Activated T-helper 2 cell treated with anti-CD3 and anti-CD28 coated beads, Interferon-gamma antibody, Interleukin-2, Interleukin-4, amounts not matched to agents 10 μg/mL and 5 μg/mL and 100 μg/mL, durations not matched to agents 14 hours and 24 hours and 36 hours (primary cell): ENCODE measurements at places on chromosomes 7 and 10. TPM values are rescaled to one million over a fixed set of nuclear protein-coding genes. Genes with fewer than 3 reads are reported as not detected.

DNA sequence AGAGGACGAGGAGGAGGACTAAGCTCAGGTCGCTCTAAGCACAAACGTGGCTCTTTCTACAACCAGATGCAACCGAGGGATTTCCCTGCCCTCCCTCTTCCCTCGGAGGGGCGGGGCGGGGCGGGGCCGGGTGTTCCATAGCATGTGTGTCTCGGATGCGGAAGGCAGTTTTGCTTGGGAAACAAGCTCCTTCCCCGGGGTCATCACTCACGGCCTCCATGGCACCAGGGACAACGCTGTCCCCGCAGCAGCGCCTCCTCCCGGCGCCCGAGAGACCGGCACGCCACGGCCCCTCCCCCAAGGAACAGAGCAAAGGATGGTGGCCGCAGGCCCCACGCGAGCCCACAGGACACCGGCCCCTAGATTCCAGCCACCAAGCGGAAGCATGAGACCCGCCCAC lies 110.5 kb downstream of the PAXIP1 start:
- no peaks in the 10 kb centered on the region for H3K27me3 ChIP-seq
- no peaks in the 10 kb centered on the region for H3K4me1 ChIP-seq
- no peak for DNase-seq
- H3K36me3 ChIP-seq, result no peaks in the 10 kb centered on the region
- H3K4me3 ChIP-seq, result no peak overlapping the region

DNA sequence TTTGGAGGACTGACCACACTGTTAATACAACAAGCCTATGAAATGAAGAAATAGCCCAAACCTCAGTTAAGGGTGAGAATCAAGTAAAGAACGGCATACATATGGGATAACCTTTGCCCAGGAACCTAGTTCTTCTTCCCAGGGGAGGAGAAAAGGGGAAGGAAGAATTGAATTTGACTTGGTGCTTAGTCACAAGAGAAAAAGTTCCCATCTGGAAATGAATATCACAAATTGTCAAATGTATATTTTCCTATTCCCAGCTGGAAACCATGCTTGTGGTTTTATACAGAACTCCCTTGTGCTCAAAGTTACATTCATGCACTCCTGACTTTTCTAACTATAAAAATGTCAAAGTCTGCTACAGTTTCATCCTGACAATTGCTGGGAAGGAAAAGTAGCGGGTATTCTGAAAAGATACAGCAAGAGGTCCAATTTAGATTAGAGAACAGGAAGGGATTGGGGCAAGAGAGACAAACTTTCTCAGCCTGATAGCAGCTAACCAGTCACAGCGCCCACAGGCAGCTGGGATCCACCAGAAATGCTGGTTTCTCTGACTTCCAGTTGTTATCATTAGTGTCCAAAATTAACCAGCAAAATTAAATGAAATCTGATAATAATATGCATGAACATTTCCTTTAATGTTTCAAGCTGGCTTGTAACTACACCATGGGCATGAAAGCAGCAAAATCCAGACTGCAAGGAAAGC lies 18.6 kb upstream of the GSAP start:
- H3K4me1 ChIP-seq, result peaks cover 7% of the 10 kb centered on the region
- H3K36me3 ChIP-seq, result no peaks in the 10 kb centered on the region
- H3K4me3 ChIP-seq, result no peak overlapping the region
- DNase-seq, result no peak
- H3K27me3 ChIP-seq, result peaks cover 26% of the 10 kb centered on the region

- no peaks in the 10 kb centered on the region for H3K27me3 ChIP-seq
- H3K4me3 ChIP-seq, result no peak overlapping the region
- DNase-seq, result no peak
- H3K4me1 ChIP-seq, result no peaks in the 10 kb centered on the region
- H3K36me3 ChIP-seq, result no peaks in the 10 kb centered on the region
- H3K27ac ChIP-seq, result no peak overlapping the region
Measured at GRCh38 chr7:130293521-130293920, 560 bp downstream of the CPA4 start.

The COBL gene
- not detected in 2 replicates for total RNA-seq

DNA sequence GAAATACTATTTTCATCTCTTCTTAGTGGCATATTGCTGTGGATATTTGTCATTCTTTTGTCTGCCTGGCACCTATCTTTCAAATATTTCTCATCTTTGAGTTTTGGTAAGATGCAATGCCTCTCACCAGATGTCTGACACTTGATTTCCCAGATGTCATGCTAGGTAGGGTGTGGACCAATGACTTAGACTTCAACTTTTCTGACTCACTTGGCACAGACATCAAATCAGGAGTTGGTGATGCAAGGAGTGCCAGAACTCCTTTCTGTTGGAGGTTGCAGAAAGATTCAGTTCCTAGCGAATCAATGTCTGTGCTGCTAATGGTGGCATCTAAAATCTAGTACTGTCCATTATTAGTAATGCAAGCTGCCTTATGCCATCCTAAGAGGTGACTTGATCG lies 216.9 kb upstream of the FERD3L start:
- no peaks in the 10 kb centered on the region for H3K36me3 ChIP-seq
- no peaks in the 10 kb centered on the region for H3K27me3 ChIP-seq
- H3K27ac ChIP-seq, result no peak overlapping the region
- DNase-seq, result no peak
- H3K4me1 ChIP-seq, result no peaks in the 10 kb centered on the region

DNA sequence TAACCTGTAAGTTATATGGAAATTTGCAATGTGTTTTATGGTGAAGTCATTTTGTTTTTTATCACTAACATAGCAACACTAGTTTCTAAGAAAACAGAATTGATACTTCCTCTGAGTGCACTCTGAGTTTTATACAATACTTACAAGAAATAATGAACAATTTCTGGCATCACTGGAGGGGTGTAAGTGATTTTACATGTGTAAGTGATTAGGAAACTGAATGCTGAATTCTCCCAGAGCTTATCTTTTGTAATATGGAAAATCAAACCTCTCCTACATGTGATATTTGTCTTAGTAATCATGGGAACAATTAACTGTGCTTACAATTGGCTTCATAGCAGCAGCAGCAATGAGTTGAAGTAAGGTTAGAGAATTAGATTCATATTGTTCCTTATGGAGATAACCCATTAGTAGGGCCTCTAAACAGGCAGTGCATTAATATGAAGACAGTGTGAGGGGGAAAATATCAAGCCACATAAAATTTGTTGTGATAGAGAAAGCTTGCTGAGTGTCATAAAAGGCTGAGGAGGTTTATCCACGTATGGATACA lies 37.4 kb downstream of the SEMA3C start:
- H3K27me3 ChIP-seq, result no peaks in the 10 kb centered on the region
- no peak overlapping the region for H3K27ac ChIP-seq
- no peak overlapping the region for H3K4me3 ChIP-seq
- H3K4me1 ChIP-seq, result peaks cover 4% of the 10 kb centered on the region

DNA sequence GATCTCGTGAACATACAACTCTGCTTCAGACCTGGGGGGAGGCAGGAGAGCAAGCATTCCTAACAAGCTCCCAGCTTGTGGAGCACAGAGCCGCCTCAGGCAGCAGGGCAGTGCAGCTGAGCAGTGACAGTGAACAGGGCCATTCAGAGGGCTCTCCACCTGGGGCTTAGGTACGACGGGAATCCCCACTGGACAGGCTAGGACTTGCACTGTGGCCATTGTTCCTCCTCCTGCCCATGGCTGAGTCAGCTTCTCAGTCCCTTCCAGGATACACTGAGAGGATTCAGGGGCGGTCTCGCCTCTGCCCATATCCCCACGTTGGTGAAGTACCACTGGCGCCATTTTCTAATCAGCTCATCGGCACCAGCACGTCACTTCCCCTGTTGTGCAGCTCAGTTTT lies 71.1 kb downstream of the FIGNL1 start:
- peaks cover 72% of the 10 kb centered on the region for H3K4me1 ChIP-seq
- no peak overlapping the region for H3K4me3 ChIP-seq
- H3K27ac ChIP-seq, result peak overlapping the region; percentile 69
- H3K27me3 ChIP-seq, result no peaks in the 10 kb centered on the region
- no peak for DNase-seq
- peaks cover 100% of the 10 kb centered on the region for H3K36me3 ChIP-seq

The PNLIPRP1 gene
- total RNA-seq, result not detected in 2 replicates

The ZNF800 gene
- total RNA-seq, result 40.2 and 40.8 TPM in 2 replicates

The SDK1 gene
- 0.48 and 1.2 TPM in 2 replicates for total RNA-seq
